Dermis blood vessel endothelial cell (primary cell): ENCODE measurements at places on chromosomes 12 and 14. TPM values are rescaled to one million over a fixed set of nuclear protein-coding genes. Genes with fewer than 3 reads are reported as not detected.

The FBLN5 gene
- 0.51 and 0.98 TPM in 2 replicates for total RNA-seq

The FBXO21 gene
- 140 and 166 TPM in 2 replicates for total RNA-seq

The ADAM20 gene
- 0.37 and 1.5 TPM in 2 replicates for total RNA-seq

The SLC6A15 gene
- total RNA-seq: 0.51 and 2.2 TPM in 2 replicates

The HOXC10 gene
- 0.28 and 0.85 TPM in 2 replicates for total RNA-seq

The KTN1 gene
- total RNA-seq: 193 and 339 TPM in 2 replicates

The NUMB gene
- 46.3 and 81.6 TPM in 2 replicates for total RNA-seq

The YLPM1 gene
- total RNA-seq: 32.3 and 45.9 TPM in 2 replicates

The CLEC2B gene
- 39.9 and 78.8 TPM in 2 replicates for total RNA-seq

The GPR135 gene
- total RNA-seq: 0.47 and 0.68 TPM in 2 replicates

The EGLN3 gene
- total RNA-seq: 1.4 and 2.1 TPM in 2 replicates

The CLEC7A gene
- total RNA-seq: 0.47 and 0.68 TPM in 2 replicates
